ENCODE measurements at places on chromosomes 1 and 21. TPM values are rescaled to one million over a fixed set of nuclear protein-coding genes. Genes with fewer than 3 reads are reported as not detected.

CELA3B gene
- not detected for total RNA-seq

HHIPL2 gene
- 1.6 TPM for total RNA-seq

CAPN8 gene
- not detected for total RNA-seq

CYP4A11 gene
- total RNA-seq: not detected

PLD5 gene
- total RNA-seq: 0.05 TPM

LYPD8 gene
- 0.56 TPM for total RNA-seq

SPRR1B gene
- not detected for total RNA-seq

FAM72D gene
- total RNA-seq: 11.4 TPM

MSH4 gene
- 0.08 TPM for total RNA-seq

NR1I3 gene
- total RNA-seq: not detected

DLGAP3 gene
- 0.16 TPM for total RNA-seq

TMEM200B gene
- total RNA-seq: 7.6 TPM

AMY2B gene
- 0.83 TPM for total RNA-seq

BARHL2 gene
- total RNA-seq: not detected

LRRC38 gene
- not detected for total RNA-seq

AIRE gene
- not detected for total RNA-seq

TMEM125 gene
- total RNA-seq: not detected

PEAR1 gene
- total RNA-seq: 0.49 TPM

RGS16 gene
- 11.6 TPM for total RNA-seq
